NCI-H2081 treated with DMSO at 0.1 percent for 48 hours (cell line): ENCODE measurements at places on chromosomes 11 and 22.

DNA sequence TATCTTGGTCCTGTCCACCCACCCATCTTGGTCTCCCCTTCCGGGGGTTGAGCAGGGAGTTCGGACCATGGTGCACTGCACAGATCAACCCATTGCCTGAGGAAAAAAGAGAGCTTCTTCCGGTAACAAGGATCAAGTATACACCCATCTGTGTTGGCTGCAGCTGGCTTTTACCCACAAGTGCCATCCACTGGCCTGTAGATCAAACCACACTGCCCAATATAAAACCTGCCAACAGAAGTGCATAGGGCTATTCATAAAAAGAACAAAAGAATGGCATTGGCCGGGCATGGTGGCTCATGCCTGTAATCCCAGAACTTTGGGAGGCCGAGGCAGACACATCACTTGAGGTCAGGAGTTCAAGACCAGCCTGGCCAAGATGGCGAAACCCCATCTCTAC is 94.5 kb downstream of the ZC3H12C start:
- DNase-seq, result no peak

GRCh38 chr11:84250834-84251613 is 964.9 kb upstream of the CCDC90B start:
- no peak for DNase-seq

- DNase-seq, result no peak
These were observed 775.6 kb downstream of the BRD1 start for GRCh38 chr22:49052023-49052538.

DNA sequence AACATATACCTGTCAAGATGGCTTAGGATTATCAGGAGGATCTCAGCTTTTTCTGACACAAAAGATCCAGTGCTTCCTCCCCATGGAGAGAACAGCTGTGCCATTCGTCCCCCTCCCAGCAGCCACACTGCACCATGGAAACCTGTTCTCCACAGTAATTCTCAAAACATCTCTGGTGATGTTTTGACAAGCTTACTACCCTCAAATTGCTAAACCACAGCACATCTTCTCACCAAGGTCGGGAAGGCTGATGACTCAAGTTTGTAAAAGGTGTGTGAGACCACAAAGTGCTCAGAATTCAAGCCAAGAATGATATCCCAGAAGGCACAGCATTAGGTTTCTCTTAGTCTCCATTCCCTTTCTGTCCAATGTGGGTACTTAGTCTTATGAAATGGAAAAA is 3.9 kb upstream of the RAB38 start:
- no peak for DNase-seq

DNA sequence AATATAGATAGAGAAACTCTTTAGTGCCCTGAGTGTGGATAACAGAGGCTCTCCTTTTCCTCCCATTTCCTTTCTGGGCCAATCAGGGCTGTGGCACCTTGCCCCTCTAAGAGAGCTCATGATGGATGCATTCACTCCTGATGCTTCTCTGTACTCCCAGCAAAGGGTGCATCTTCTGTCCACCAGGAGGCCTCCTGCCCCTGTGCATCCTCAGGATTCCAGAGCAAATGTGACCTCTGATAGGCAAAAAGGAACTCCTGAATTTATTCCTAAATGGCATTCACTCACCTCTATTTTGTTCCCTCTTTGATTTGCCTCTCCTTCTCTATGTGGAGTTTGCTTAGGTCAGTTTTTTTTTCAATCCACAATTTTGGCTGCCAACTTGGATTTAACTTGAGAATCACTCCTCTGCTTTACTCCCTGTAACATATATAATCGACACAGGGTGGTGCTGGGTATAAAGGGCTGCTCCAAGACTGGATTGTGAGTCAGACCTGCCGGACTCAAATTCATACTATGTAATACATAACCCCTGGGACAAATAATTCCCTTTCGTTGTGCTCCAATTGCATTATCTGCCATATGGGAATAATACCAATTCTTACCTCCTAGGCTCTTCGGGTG is 1.1 kb upstream of the MRGPRX4 start:
- no peak for DNase-seq

DNA sequence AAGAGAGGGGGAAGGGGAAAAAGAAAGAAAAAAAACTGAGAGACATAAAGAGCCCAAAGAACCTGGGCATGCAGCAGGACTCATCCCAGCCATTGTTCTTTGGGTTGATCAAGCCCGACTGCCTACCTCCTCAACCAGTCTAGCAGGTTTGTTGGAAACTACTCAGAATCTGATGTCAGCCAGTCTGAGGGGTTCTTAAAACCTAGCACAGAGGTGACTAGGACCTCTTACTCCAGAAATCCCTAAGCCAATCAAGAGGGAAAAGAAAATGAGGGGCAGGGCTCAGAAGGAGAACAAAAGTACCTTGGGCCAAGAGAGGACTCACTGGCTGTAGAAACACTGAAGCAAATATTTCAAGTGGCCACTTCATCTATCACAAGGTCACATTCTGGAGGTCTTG is 228.0 kb downstream of the AASDHPPT start:
- DNase-seq, result no peak

GRCh38 chr11:56353991-56354390 is at the start of gene OR8J1:
Gene OR8J1 (plus strand): TSS chr11:56354291. CDS start chr11:56360247, 5,956 bp downstream.
- no peak for DNase-seq

- DNase-seq, result no peak
These were observed 37.9 kb downstream of the ST14 start for GRCh38 chr11:130197386-130198035.

DNA sequence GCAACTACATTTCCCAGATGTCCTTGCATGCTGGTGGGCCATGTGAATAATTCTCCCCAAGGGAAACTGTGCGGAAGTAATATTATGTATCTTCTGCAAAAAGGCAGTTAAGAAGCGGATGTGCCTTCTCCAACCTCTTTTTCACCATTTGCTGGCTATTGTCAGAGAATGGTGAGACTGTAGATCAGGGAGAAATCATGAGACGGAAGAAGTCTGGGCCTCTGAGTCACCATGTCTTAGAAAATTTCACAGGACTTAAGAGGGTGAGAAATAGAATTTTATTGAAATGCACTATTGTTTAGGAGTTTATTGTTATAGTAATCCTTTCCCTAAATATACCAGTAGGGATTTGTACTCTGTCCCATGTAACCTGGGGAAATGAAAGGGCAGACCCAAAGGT is 298.7 kb upstream of the ZC3H12C start:
- DNase-seq, result no peak

- no peak for DNase-seq
These were observed 17.3 kb downstream of the APOL3 start for GRCh38 chr22:36143066-36143815.

- DNase-seq, result no peak
These were observed 22.5 kb downstream of the C22orf31 start for GRCh38 chr22:29039148-29039547.

GRCh38 chr11:66248903-66249302 is 19.5 kb upstream of the RAB1B start:
- no peak for DNase-seq

DNA sequence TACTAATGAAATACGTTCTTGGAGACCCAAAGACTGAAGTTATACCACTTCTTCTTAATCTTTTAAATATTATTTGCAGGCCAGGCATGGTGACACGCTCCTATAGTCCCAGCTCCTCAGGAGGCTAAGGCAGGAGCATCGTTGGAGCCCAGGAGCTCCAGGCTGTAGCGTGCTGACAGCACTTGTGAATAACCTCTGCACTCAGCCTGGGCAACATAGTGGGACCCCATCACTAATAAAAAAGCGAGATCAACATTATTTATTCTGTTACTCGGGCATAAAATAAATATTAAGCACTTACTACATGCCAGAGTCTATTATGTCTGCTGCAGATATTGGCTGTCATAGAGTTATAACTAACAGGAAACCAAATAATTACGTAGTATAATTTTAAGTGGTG is 720 bp upstream of the MED17 start:
- DNase-seq, result no peak

DNA sequence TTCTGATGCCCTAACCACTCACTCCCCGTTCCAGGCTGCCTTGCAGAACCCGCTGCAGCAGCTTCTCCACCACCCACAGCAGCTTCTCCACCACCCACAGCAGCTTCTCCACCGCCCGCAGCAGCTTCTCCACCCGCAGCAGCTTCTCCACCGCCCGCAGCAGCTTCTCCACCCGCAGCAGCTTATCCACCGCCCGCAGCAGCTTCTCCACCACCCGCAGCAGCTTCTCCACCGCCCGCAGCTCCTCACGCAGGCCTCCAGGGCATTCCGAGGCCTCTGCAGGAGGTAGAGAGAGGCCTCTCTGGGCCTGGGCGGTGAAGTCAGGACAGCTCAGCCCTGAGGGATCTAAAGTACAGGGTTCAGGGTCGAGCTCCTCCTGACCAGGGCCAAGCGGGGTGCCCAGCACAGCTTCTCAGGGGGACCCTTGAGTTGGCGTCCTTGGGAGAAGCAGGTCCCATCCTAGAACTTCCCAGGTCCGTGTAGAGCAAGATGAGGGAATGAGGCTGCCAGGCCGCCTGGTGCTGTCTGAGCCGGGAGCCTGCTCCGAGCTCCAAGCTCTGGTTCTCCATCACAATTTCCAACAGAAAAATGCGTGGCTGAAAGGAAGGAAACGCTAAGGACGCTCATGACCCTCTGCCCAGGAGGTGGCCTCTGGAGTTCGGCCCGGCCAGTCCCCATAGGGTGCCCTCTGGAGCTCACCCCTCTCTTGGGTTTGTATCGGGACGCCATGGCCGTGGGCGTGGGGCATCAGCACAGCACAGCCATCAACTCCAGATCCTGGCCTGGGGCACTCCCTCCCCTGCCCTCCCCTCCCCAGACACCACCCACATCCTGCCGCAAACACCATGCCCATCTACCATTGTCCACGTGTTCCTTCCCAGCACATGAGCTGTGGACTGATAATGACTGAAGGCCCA is 528.6 kb downstream of the BRD1 start:
- no peak for DNase-seq

DNA sequence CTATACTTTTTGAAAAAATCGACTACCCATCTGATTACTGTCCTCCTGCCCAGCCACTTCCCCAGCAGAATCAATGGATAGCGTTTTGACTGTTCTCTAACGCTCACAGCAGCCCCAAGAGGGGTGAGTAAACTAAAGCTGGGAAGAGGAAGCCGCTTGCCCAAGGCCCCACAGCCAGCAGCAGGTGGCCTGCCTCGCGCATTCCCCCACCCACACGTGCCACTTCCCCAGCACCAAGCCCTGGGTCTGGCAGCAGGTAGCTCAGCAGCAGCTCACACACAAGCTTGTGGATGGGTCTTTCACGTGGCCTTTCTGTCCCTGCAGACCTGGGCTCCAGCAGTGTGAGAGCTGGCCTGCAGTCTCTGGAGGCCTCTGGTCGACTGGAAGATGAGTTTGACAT is 34.3 kb downstream of the TOM1 start:
- no peak for DNase-seq

DNA sequence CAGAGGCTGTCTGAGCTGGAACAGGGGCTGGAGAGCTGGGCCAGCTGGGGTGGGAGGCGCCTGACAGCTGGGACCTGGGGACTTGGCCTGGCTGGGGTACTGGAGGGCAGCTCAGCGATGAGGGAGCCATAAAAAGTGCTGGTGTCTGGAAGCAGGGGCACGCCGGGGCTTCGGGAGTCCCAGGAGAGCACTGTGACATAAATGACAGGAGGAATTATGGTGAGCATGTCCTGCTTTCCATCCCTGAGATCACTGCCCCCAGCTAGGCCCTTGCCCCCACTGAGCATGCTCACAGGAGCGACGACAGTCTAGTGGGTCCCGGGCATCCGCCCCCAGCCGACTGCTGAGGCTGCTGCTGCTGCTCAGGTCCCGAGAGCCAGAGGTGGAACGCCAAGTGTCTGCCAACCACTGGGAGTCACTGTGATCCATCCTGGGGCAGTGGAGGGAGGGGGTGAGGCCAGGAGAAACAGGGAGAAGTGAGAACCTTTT is 6.2 kb downstream of the ROBO4 start:
- no peak for DNase-seq

DNA sequence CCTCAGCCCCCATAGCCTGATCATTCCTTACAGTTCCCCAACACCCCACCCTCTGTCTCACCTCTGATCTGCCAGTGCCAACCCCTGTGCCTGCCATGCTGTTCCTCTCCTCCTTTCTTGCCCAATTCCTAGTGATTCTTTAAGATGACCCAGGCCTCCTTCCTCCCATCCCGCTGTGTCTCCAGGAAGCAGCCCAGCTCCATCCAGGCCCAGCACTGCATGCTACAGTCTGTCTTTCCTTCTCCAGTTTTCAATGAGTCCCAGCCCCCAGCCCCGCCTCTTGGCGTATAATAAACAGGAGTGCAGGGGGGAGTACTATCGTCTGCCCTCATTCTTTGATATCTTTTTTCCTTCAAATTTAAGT is 12.3 kb downstream of the LTBP3 start:
- DNase-seq, result no peak

- DNase-seq, result no peak
These were observed 25.0 kb upstream of the SLC5A1 start for GRCh38 chr22:32018056-32018455.

GRCh38 chr11:94722735-94723134 is 45.4 kb upstream of the AMOTL1 start:
- no peak for DNase-seq

- DNase-seq, result no peak
These were observed 24.1 kb downstream of the FDX1 start for GRCh38 chr11:110453684-110454354.

GRCh38 chr11:36750349-36750748 is 152.3 kb upstream of the RAG2 start:
- DNase-seq, result no peak

DNA sequence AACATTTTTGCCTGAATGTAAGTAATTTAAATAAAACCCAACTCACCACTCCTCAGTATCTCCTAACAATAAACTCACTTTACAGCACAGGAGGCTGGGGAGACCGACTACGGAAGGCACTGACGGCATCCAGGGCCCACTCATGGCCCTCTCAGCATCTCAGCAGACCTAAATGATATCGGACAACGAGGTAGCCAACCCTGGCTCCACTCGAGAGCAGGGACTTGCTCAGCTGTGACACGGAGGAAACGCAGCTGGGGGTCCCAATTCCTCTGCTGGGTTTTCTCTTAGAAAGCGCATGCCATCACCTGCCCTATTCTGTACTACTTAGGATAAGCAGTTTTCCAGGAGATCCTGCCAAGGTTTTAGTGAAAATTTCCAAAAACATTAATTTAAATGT is 109.1 kb upstream of the BID start:
- DNase-seq, result no peak

DNA sequence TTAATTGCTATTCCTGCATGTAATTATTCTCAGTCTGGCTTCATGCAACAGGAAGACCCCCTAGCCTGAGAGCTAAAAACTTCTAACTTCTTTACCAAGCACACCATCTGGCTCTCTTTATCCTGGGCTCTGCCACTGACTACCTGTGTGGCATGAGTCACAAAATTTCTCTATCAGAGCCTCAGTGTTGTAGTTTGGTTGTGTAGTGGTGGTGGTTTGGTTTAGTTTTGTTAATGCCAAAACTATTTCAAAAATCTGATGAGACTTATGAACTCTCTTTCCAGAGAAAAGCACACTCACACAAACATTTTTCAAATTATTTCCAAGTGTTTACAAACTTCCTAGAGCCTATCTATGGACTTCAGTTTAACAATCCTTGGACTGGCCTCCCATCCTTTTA is 7.5 kb upstream of the IL17RA start:
- no peak for DNase-seq

- DNase-seq, result no peak
These were observed 8.9 kb downstream of the PPIL2 start for GRCh38 chr22:21674638-21675245.
